ENCODE measurements at places on chromosomes 7 and 10.

DNA sequence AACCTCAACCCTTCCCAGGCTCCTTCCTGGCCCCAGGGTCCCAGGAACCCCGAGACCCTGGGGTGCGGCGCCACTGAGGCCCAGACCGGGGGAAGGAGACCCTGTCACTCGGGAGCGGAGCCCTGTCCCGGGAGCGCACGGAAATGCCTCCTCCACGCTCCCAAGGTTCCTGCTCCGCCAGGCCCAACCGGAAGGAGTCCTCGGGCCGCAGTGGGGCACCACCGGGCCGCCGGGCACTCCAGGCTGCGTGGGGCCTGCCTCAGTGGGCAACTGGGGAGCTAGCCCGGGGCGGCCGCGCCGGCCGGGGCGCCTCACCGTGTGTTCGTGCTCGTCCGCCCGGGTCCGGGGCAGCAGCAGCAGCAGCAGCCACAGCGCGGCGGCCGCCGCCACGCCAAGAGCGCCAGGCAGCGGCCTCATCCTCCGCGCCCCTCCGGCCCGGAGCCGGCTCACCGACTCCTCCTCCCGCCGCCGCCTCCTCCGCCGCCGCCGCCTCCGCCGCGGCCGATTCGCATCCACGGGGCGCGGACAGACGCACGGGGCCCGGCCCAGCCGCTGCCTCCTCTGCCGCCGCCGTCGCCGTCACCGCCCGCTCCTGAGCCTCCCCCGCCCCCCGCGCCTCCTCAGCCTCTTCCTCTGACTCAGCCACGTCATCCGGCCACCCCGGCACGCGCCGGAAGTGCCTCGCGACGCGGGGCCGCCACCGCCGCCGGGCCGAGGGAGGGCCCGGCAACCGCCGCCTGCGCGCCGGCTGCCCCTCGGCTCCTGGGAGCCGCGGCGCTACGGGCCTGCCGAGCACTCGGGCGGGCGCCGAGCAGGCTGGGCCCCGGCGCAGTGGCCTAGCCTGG, at the start of gene TM9SF3:
TM9SF3 (minus strand) TSS at position 594 of the 845 bp plus-strand sequence; CDS start at position 417, 177 bp downstream.
- DNase-seq, result peak; percentile 95

GRCh38 chr10:62638062-62638477, 166.4 kb upstream of the ADO start:
- DNase-seq, result peak; percentile 31

- DNase-seq, result no peak
Observed at GRCh38 chr10:123017421-123018165, 8.8 kb downstream of the ACADSB start.

DNA sequence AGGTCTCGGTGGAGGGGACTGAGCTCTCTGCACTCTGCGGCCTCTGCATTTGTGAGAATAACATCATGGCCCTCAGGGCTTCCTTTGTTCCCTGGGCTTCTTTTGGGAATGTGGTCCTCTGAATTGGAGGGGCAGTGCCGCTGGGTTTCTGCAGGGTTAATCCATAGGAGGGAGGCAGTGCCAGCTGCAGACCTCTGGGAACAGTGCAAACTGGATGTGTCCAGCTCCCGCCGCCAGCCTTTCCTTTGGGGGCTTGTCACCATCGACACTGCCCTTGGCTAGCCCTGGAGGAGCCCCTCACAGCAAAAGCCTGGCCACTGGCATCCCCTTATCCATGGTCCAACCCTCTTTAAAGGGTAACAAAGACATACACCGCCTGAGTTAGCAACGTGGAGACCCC, 174.0 kb downstream of the WDR37 start:
- DNase-seq, result no peak

- no peak for DNase-seq
Observed at GRCh38 chr7:108290459-108291151, 160.4 kb upstream of the LAMB4 start.

DNA sequence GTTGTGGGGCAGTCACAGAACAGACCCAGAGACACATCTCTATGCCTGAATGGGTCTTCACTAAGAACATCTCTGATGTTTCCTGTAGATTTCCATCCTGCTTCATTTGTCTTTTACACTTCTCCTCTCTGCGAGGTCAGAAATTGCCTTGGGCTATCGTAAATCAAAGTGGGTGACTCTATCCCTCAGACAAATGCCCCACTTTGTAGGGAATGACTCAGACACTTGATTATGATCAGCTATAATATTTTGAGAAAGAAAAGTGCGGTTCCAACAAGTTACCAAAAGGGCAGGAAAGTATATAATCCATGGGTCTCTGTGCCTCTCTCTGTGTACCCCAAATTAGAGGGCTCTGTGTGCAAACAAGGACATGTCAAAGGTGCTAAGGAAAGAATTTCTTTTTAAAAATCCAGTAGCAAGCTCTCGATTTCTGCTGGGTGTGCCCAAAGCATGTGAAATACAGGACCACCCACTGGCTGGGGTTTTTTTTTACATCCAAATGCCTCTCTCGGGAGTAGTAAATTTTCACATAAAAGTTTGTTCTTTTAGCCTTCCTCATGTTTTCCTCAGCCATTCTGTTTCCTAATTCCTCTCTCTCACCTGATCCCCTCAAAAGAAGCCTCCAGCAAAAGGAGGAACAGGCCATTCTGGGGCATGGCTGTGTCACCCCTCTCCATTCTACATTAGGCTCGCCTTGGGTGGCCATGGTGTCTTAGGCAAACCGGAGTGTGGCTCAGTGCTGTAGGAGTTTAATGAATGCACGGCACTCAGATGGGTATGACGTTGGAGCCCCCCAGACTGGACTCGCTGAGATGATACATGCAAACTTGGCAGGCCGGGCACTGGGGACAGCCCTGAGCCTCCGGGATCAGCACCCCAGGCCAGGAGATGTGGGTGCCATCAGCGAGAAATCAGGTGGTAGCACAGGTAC, 6.3 kb upstream of the OPN4 start:
- no peak for DNase-seq

GRCh38 chr7:18536486-18536885, 40.9 kb downstream of the HDAC9 start:
- DNase-seq, result no peak

GRCh38 chr10:91191584-91191919, 28.9 kb upstream of the PCGF5 start:
- no peak for DNase-seq

- no peak for DNase-seq
Observed at GRCh38 chr10:34824870-34825269, 9.8 kb upstream of the PARD3 start.

- DNase-seq, result peak; percentile 58
Observed at GRCh38 chr10:97708976-97709946, 4.3 kb upstream of the MARVELD1 start.

DNA sequence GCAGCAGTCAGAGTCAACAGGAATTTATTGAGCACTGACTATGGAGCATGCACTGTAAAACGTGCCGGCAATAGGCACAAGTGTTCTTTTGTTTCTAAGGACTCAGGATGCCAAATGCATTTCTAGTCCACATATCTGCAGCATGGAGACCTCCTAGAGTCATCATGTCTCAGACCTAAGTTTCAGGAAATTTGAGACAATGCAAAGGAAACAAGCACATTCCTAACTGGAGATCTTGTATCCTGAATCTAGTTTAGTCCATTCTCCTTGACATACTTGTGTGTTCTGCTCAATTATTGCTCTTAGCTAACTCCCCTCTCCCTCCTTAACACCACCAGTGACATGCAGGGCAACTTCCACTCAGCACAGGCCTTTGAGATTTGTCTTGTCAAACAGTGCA, 173.2 kb downstream of the ZNF438 start:
- DNase-seq, result no peak

- DNase-seq, result no peak
Observed at GRCh38 chr10:18312374-18313139, 172.3 kb downstream of the CACNB2 start.

DNA sequence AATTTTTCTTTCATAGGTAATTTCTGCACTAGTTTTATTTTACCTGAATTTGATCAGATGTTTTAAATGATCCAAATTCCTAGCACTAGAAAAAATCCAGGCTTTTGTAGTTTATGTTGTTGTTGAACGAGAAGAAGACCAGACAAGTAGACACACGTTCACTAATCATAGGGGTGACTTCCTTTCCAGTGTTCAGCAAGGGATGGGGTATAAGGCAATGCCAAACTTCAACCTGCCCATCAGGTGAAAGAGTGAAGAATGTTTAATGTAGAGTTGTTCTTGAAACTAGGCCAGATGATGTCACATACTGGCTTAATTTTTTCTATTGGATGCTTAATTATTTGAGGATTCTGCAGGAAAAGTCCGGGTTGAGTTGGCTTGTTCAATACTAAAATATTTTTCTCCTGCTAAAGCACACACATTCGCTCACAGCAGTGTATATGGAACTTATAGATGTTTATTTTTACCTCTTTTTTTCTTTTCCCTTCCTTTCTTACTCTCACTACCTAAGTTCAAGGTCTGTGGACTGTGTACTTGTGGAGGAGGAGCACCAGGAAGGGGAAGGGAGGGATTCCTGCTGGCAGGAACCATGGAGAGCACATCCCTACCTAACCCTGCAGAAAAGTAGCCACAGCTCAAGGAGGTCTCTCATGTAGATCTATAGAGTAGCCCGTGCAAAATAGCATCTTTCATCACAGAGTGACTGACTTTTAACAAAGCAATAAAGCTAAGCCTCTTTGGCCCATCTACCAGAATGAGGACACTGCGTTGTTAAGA, 23.1 kb upstream of the AKR1E2 start:
- no peak for DNase-seq

Measured in activated CD4-positive, alpha-beta memory T cell treated with anti-CD3 and anti-CD28 coated beads for 36 hours (primary cell).